ENCODE measurements at places on chromosomes 1 and 21.

- no peak for DNase-seq
These were observed 1.2 kb downstream of the KRTAP10-4 start for GRCh38 chr21:44574457-44575306.

DNA sequence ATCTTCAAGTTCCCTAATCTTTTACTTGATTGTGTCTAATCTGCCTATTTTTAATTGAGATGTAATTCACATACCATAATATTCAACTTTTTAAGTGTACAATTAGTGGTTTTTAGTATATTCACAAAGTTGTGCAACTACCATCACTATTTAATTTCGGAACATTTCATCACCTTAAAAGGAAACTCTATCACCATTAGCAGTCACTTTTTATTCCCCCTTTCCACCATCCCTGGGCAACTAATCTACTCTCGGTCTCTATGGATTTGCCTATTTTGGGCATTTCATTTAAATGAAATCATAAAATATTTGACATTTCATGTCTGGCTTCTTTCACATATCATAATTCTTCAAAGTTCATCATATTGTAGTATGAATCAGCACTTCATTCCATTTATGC is 30.6 kb upstream of the HYI start:
- DNase-seq = no peak

- DNase-seq = no peak
These were observed 186.1 kb downstream of the NTNG1 start for GRCh38 chr1:107326824-107327445.

- DNase-seq = no peak
These were observed 137.1 kb upstream of the SYT6 start for GRCh38 chr1:114290776-114291175.

GRCh38 chr1:74791491-74791890 is 58.5 kb downstream of the TYW3 start:
- DNase-seq = no peak

- no peak for DNase-seq
These were observed 16.1 kb upstream of the PSMD4 start for GRCh38 chr1:151238467-151238739.

Data from SW 1271 (cell line).